Fibroblast of skin of left biceps (primary cell): ENCODE measurements at places on chromosomes 13 and 19.
A peak's percentile ranks its signal among the peaks of the same experiment; 100 is the strongest.

DNA sequence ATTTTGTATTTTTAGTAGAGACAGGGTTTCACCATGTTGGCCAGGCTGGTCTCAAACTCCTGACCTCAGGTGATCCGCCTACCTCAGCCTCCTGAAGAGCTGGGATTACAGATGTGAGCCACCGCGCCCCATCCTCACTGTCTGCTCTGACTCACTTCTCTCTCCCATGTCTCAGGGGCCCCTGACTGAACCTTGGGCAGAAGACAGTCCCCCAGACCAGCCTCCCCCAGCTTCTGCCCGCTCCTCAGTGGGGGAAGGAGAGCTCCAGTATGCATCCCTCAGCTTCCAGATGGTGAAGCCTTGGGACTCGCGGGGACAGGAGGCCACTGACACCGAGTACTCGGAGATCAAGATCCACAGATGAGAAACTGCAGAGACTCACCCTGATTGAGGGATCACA, 5.0 kb downstream of the SIGLEC9 start:
- no peak for DNase-seq

- no peak for DNase-seq
Observed at GRCh38 chr13:79522583-79522982, 41.6 kb downstream of the NDFIP2 start.

GRCh38 chr13:30904043-30904442, 2.0 kb upstream of the MEDAG start:
- DNase-seq, result no peak

DNA sequence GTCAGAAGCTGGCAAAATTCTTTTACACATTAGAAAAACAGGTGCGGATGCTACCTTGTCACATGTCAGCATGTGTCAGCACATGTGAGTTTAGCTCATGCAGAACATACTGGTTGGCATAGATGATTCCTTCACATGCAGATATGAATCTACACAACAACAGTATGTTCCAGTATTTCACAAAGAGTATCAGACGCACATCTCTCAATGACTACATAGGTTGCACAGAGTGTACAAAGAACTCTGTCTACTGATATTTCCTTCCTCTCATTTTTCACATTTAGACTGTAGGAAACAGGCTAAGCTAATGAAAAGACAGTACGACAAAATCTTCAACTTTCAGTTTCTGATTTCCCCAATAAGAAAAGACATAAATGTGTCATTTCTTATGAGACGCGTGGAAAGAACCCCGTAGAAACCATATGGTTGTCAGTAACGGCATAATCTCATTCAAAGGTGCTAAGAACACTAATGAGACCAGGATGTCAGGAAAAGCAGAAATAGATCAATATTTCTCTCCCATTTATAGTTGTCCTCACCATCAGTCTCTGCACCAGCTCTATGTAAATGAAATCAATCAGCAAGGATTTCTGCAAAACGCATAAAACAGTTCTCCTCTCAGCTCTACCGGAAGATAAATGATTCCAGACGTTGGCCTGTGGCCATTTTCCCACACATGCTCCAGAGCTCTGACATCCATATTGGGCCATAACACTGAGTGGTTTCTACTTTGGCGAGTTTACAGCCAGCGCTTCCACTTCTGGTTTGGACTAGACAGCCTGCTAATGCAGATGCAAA, 81.2 kb downstream of the STARD13 start:
- peak; percentile 96 for DNase-seq

GRCh38 chr13:31951215-31951678, 80.3 kb upstream of the FRY start:
- no peak for DNase-seq

GRCh38 chr19:4425537-4425936, 23.1 kb downstream of the CHAF1A start:
- peak; percentile 79 for DNase-seq

- DNase-seq, result no peak
Observed at GRCh38 chr13:42539670-42540069, 34.3 kb upstream of the TNFSF11 start.

- DNase-seq, result no peak
Observed at GRCh38 chr13:63731896-63732295, 2316.2 kb upstream of the PCDH20 start.

DNA sequence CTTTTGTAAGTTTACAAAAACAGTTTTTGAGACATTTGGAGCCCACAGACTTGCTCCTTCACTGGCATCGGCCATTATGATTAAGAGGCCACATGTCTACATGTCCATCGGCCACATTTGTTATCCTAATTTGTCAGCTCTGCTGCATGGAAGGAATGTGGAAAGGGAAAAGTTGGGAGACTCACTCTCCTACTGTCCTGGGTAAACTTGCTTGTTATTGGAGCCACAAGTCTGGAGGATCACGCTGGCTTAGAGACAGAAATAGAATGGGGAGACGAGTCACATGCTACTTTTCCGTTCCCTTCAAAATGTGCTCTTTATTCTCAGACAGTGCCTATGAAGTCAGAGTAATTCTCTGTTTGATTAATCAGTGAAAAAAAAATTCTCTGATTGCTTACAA, 741.2 kb upstream of the PCDH9 start:
- DNase-seq, result no peak

DNA sequence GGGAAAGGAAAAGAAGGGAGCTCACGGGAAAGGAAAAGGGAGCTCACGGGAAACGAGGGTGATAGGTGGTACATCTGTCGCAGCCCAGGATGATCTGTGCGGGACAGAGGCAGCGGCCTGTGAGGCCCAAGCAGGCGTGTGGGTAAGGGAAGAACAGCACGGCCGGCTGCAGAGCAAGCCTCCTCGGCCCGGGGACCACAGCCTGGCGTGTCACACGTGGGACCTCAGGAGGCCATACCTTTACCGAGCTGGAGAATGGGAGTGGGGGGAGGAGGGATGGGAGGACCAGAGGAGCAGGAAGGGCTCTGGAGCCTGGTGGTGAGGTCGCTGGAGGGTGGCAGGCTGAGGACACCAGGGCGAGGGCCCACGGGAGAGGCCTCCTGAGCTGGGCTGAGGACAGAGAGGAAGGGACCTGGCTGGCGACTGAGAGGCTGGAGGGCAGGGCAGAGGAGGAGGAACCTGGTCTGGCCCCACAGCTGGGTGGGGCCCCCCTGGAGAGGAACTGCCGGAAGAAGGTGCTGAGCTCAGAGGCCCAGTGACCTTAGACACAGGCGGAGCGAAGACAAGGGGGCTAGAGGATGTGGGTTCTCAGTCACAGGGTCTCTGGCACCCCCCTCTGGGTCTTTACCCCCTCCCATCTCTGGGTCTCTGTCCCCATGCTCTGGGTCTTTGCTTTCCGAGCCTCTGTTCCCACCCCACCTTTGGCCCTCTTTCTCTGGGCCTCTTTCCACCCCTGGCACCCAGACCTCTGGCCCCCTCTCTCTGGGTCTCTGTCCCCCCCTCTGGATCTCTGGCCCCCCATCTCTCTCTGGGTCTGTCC, 2.9 kb upstream of the FTL start:
- DNase-seq, result no peak

- DNase-seq, result no peak
Observed at GRCh38 chr19:40220674-40221073, 2.5 kb upstream of the TTC9B start.

DNA sequence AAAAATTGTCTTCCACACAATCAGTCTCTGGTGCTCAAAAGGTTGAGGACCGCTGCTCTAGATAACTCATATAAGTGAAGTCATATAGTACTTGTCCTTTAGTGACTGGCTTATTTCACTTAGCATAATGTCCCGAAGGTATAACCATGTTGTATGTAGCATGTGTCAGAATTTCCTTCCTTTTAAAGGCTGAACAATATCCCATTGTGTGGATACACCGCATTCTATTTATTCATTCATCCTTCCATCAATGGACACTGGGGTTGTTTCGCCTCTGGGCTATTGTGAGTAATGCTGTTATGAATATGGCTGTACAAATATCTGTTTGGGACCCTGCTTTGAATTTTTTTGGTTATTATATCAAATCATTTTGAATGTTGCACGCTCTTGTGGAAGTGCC, 4.6 kb upstream of the LYPD5 start:
- no peak for DNase-seq

- no peak for DNase-seq
Observed at GRCh38 chr13:89181041-89181440, 1509.9 kb downstream of the SLITRK5 start.

DNA sequence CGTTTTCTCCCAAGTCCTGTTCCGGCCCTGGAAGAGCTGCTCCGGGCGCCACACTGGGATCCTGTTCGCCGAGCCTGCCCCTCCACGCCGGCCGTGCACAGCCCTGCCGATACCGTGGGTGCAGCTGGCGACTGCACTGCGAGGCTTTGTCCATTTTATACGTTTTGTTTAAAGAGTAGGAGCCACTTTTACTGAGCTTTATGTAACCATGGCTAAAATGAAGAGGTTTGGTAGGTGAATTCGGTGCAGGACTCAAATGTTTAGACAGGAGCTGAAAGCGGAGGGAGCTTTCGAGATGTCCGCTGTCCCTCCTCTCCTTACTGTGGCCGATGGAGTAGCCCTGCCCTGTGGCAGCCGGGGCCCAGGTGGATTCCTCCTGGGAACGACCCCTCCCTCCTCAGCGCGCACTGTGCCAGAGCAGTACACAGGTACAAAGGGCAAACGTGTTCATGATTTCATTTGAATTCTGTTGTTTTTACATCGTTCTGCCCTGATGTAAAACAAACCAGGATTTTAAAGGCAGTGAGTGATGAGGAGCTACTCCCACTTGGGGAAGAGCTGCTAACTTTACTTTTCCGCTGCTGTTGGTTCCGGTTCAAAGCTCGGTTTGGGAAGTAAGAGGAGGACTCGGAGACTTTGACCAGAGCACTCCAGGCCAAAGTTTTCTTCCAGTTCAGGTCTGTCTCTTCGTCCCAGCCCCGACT, 1.7 kb downstream of the COL4A2 start:
- no peak for DNase-seq

- no peak for DNase-seq
Observed at GRCh38 chr19:29690842-29691241, 24.2 kb downstream of the C19orf12 start.
